Mesendoderm (in vitro differentiated cells): ENCODE measurements at places on chromosomes 1 and 21.

GRCh38 chr1:193338194-193338593 is 151.8 kb upstream of the B3GALT2 start:
- H3K4me1 ChIP-seq = no peaks in the 10 kb centered on the region
- no peak for DNase-seq
- no peak overlapping the region for H3K4me3 ChIP-seq
- H3K27me3 ChIP-seq = no peaks in the 10 kb centered on the region

- peaks cover 2% of the 10 kb centered on the region for H3K4me1 ChIP-seq
- no peaks in the 10 kb centered on the region for H3K36me3 ChIP-seq
- H3K27me3 ChIP-seq = peaks cover 83% of the 10 kb centered on the region
- peak; percentile 43 for DNase-seq
Observed at GRCh38 chr1:170664093-170664827, at the start of gene PRRX1. Gene PRRX1, plus strand, starts transcription at chr1:170664131. Its CDS starts 88 bp downstream, at chr1:170664219.

DNA sequence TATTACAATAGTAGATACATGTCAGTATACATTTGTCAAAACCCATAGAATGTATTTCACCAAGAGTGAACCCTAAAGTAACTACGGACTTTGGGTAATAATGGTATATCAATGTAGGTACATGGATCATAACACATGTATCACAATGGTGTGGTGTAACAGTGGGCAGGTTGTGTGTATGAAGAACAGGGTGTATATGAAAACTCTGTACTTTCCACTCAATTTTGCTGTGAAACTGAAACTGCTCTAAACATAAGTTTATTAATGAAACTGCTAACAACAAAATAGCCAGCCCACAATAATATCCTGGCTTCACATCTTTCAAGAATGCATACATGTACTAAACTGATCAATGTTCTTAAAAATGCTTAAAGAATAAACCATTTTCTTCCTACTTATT is 90.2 kb downstream of the RUSC1 start:
- H3K4me3 ChIP-seq = no peak overlapping the region
- DNase-seq = no peak
- no peaks in the 10 kb centered on the region for H3K4me1 ChIP-seq
- no peak overlapping the region for H3K27ac ChIP-seq
- no peaks in the 10 kb centered on the region for H3K27me3 ChIP-seq

- peak; percentile 5 for DNase-seq
- no peaks in the 10 kb centered on the region for H3K27me3 ChIP-seq
- no peak overlapping the region for H3K4me3 ChIP-seq
- no peak overlapping the region for H3K27ac ChIP-seq
Observed at GRCh38 chr1:231107600-231108326, 54.1 kb upstream of the TRIM67 start.

DNA sequence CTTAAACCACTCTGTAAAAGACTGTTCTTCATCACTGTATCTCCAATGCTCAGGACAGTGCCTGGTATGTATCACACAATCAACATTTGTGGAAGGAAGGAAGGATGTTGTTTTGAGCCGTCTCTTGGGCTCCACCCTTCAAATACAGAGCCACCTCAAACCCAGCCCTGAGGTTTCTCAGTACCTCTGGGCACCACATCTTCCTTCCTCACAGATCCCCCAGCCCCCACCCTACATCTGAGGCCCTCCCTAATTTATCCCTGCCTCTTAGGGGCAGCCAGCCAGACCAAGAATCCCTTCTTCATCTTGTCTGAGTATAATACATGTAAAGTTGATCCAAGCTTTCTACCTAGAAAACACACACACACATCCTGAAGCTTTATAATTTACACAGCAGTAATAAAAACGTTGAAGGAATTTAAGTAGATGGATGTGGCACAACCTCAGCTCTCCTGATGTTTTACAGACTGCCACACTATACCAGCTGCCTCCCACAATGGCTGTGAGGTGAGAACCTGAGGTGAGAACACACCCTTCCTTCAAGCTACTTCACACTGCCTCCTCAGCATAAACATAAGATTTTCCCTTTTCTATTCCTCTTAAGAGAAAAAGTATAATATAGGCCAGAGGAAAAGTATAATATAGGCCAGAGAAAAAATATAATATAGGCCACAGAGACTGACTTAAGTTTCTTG is 48.5 kb downstream of the CDC7 start:
- H3K4me3 ChIP-seq = no peak overlapping the region
- H3K27me3 ChIP-seq = no peaks in the 10 kb centered on the region
- H3K36me3 ChIP-seq = no peaks in the 10 kb centered on the region
- H3K27ac ChIP-seq = no peak overlapping the region

GRCh38 chr1:8042134-8042533 is 16.0 kb upstream of the ERRFI1 start:
- DNase-seq = no peak
- no peaks in the 10 kb centered on the region for H3K4me1 ChIP-seq
- H3K4me3 ChIP-seq = no peak overlapping the region
- H3K27ac ChIP-seq = no peak overlapping the region

- H3K4me1 ChIP-seq = peaks cover 4% of the 10 kb centered on the region
- H3K36me3 ChIP-seq = no peaks in the 10 kb centered on the region
- no peaks in the 10 kb centered on the region for H3K27me3 ChIP-seq
- DNase-seq = no peak
Observed at GRCh38 chr1:96090134-96090533, 631.5 kb upstream of the PTBP2 start.

GRCh38 chr1:197367627-197368026 is 99.6 kb downstream of the CRB1 start:
- no peak overlapping the region for H3K27ac ChIP-seq
- H3K27me3 ChIP-seq = no peaks in the 10 kb centered on the region
- no peaks in the 10 kb centered on the region for H3K4me1 ChIP-seq
- H3K36me3 ChIP-seq = no peaks in the 10 kb centered on the region

GRCh38 chr1:30719406-30720270 is 3.7 kb downstream of the MATN1 start:
- H3K27me3 ChIP-seq = no peaks in the 10 kb centered on the region
- no peaks in the 10 kb centered on the region for H3K4me1 ChIP-seq
- no peak overlapping the region for H3K4me3 ChIP-seq
- no peak for DNase-seq

DNA sequence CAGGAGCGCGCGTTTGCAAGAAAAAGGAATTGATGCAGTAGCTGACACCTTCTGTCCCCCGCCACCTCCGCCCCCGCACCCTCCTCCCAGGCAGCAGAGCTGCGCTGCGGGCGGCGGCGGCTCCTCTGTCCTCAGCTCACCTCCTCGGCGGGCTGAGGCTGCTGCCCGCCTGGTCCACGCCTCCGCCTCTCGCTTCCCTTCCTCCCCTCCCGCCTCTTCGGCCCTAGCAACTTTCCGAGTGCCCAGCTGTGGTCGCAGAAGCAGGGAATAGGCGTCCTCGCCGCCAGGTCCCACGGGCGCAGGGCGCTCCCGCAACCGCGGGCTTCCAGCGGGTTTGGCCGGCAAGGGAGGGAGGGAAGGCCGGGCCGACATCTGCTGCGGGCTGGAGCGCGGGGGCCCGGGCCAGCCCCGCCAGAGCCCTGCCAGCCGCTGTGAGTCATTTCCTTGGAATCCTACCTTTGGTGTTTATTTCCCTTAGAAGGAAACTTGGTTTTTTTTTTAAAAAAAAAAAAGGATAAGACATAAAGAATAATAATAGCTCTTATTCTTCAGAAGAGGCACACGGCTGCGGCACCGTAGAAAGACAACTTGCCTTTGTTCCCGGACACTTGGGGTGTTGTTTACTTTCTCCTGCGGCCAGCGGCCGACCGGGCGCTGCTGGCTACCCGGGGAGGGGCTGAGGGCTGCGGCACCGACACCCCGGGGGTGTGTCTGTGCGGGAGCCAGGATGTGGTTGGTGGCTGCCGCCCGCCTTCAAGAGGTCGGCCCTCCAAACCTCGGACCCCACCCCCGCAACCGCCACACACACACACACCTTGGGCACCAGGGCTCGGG is 1.1 kb downstream of the SERTAD4 start:
- DNase-seq = peak; percentile 75
- peaks cover 3% of the 10 kb centered on the region for H3K4me1 ChIP-seq
- peak overlapping the region; percentile 83 for H3K27ac ChIP-seq
- H3K36me3 ChIP-seq = no peaks in the 10 kb centered on the region
- H3K4me3 ChIP-seq = peak overlapping the region; percentile 70

DNA sequence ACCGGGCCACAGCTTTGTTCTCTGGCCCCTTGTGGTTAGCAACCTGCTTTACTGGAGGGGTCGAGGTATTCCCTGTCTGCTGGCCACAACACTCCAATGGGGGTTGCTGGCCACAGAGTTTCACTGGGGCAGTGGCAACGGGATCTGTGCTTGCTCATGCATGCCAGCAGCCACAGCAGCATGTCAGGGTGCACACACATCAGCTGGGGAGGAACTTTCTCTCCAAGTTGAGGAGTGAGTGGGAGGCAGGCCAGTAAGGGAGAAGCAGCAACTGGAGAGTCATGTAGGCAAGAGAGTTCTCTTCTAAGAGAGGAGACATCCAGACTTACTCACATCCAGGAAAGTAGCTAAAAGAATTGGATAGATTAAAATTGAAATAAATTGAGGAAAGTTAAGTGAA is 38.0 kb downstream of the SAMD13 start:
- no peak overlapping the region for H3K27ac ChIP-seq
- DNase-seq = no peak
- no peak overlapping the region for H3K4me3 ChIP-seq
- H3K27me3 ChIP-seq = no peaks in the 10 kb centered on the region
- H3K36me3 ChIP-seq = no peaks in the 10 kb centered on the region
- H3K4me1 ChIP-seq = no peaks in the 10 kb centered on the region

- H3K4me3 ChIP-seq = no peak overlapping the region
- H3K27ac ChIP-seq = peak overlapping the region; percentile 26
- no peaks in the 10 kb centered on the region for H3K36me3 ChIP-seq
- DNase-seq = peak; percentile 22
Observed at GRCh38 chr1:151829352-151830046, 2.1 kb downstream of the RORC start.

GRCh38 chr1:24277420-24278169 is 41.6 kb upstream of the GRHL3 start:
- H3K27ac ChIP-seq = no peak overlapping the region
- no peak for DNase-seq
- no peak overlapping the region for H3K4me3 ChIP-seq
- no peaks in the 10 kb centered on the region for H3K36me3 ChIP-seq
- no peaks in the 10 kb centered on the region for H3K4me1 ChIP-seq

DNA sequence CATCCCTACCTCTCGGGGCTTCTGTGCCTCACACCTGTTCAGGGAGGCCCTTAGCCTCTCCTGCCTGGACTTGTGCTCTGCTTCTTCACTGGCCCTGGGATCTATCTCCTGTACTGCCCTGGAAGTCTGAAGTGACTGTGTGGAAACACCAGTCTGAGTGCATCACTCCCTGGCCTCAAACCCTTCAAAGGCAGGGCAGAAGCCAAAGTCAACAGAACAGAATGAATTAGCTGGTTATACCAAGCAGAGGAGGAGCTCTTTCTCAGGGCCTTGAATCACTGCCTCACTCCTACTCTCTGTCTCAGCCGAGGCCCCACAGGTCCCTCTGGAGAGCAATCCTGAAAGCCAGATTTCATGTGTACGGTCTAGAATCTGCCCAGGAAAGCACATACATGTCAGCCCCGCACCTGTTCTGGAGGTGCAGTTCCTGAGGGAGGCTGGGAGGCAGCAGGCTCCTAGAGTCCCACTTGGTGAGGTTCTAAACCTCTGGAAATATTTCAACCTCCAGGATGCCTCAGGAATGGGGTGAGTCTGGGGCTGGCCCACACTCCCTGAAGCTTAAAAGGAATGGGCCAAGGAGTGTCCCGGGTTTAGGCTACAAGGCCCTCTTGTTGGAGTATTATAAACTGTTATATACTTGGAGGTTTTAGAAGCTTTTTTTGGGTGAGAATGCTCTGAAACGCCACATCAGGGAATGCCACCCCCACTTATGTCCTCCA is 98.3 kb downstream of the ABCA4 start:
- no peaks in the 10 kb centered on the region for H3K36me3 ChIP-seq
- no peaks in the 10 kb centered on the region for H3K27me3 ChIP-seq
- DNase-seq = no peak
- H3K4me1 ChIP-seq = no peaks in the 10 kb centered on the region

- no peaks in the 10 kb centered on the region for H3K27me3 ChIP-seq
- H3K27ac ChIP-seq = no peak overlapping the region
- H3K36me3 ChIP-seq = no peaks in the 10 kb centered on the region
- no peak for DNase-seq
- no peaks in the 10 kb centered on the region for H3K4me1 ChIP-seq
Observed at GRCh38 chr1:205630241-205630640, 1.6 kb downstream of the ELK4 start.

DNA sequence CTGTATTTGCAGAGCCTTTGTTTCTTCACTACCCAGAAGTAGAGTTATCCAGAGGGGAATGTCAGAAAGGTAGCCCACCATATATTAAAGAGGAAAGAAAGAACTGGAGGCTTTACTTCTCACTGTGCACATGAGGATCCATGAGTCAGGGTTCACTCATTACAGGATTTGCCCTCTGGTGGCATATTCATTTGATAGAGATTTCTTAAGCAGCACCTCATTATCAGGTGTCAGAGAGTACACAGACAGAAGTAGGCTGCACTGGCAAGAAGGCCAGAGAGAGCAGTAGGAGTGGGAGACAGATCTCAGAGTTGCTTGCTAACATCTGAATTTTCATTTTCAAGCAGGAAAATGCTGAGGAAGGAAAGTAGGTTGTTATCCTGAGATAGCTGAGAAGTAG is 123.8 kb downstream of the PIK3R3 start:
- no peak overlapping the region for H3K4me3 ChIP-seq
- no peaks in the 10 kb centered on the region for H3K27me3 ChIP-seq
- no peak overlapping the region for H3K27ac ChIP-seq
- H3K36me3 ChIP-seq = peaks cover 8% of the 10 kb centered on the region
- no peaks in the 10 kb centered on the region for H3K4me1 ChIP-seq

GRCh38 chr1:241582921-241583321 is 50.7 kb downstream of the KMO start:
- H3K4me3 ChIP-seq = no peak overlapping the region
- no peaks in the 10 kb centered on the region for H3K4me1 ChIP-seq
- H3K27ac ChIP-seq = no peak overlapping the region
- H3K36me3 ChIP-seq = no peaks in the 10 kb centered on the region
- no peaks in the 10 kb centered on the region for H3K27me3 ChIP-seq

- H3K36me3 ChIP-seq = no peaks in the 10 kb centered on the region
- H3K27ac ChIP-seq = no peak overlapping the region
- peaks cover 5% of the 10 kb centered on the region for H3K4me1 ChIP-seq
- no peak for DNase-seq
Observed at GRCh38 chr1:98849969-98850636, 154.6 kb downstream of the PLPPR5 start.

GRCh38 chr1:92194511-92194910 is 23.2 kb upstream of the C1orf146 start:
- no peaks in the 10 kb centered on the region for H3K36me3 ChIP-seq
- no peaks in the 10 kb centered on the region for H3K4me1 ChIP-seq
- H3K27ac ChIP-seq = no peak overlapping the region
- no peak overlapping the region for H3K4me3 ChIP-seq
- H3K27me3 ChIP-seq = no peaks in the 10 kb centered on the region
